ENCODE measurements at places on chromosomes 11 and 22.

GRCh38 chr22:39130152-39130704 lies 22.3 kb downstream of the CBX7 start:
- DNase-seq: no peak

DNA sequence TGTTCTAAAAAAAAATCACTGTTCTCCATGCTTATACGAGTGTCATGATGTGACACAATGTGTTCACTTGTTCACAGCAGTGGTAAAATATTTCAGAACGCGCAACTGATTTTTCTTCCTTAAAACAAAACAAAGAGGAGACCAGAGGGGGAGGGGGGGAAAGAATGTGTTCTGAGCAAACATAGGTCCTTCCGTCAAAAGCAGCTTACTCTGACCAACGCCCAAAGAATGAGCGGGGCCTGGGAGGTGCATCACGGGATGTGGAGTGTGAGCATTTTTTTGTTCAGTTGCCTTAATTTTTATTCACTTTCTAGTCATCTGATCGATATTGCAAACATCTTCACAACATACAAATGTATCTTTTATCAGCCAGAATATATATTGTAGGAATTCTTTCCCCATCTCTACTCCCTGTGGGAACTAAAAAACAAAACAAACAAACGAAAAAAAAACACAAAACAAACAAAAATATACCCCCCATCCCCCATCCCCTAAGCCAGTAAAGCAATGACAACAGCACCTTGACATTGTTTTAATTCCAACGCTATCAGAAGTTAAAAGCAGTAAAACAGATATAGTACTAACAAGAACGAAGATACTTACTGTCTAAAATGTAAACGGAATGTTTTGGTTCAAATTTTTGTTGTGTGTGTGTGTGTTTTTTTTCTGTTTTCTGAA lies 43.3 kb downstream of the BDNF start:
- no peak for DNase-seq

DNA sequence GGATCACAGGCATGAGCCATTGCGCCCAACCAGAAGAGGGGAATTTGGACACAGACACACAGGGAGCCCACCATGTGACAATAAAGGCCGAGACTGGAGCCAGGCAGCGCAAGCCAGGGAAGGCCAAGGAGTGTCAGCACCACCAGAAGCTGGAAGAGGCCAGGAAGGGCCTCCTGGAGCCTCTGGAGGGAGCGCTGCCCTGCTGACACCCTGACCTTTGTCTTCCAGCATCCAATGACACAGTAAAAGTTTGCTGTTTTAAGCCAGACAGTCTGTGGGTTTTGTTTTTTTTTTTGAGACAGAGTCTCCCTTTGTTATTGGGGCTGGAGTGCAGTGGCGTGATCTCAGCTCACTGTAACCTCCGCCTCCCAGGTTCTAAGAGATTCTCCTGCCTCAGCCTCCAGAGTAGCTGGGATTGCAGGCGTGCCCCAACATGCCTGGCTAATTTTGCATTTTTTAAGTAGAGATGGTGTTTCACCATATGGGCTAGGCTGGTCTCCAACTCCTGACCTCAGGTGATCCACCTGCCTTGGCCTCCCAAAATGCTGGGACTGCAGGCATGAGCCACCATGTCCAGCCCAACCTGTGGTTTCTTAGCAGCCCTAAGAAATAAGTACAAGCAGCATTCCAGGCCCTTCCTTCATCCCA lies 215.8 kb downstream of the CTTN start:
- DNase-seq: no peak

GRCh38 chr11:8230921-8231847 lies 32.5 kb downstream of the LMO1 start:
- DNase-seq: no peak

DNA sequence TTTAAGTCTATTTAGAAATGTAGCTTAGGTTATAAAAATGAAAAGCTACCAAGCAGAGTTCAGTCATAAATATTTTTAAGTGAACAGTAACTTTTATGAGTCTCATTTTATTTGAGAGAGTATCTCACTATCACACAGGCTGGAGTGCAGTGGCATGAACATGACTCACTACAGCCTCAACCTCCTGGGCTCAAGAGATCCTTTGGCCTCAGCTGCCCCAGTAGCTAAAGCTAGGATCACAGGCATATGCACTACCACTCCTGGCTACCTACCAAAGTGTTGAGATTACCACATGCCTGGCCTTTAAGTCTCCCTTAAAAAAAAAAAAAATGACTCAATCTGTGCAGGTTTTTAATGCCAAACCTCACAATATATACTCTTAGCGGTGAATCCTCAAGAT lies 34.7 kb upstream of the CLNS1A start:
- DNase-seq: peak; percentile 88

DNA sequence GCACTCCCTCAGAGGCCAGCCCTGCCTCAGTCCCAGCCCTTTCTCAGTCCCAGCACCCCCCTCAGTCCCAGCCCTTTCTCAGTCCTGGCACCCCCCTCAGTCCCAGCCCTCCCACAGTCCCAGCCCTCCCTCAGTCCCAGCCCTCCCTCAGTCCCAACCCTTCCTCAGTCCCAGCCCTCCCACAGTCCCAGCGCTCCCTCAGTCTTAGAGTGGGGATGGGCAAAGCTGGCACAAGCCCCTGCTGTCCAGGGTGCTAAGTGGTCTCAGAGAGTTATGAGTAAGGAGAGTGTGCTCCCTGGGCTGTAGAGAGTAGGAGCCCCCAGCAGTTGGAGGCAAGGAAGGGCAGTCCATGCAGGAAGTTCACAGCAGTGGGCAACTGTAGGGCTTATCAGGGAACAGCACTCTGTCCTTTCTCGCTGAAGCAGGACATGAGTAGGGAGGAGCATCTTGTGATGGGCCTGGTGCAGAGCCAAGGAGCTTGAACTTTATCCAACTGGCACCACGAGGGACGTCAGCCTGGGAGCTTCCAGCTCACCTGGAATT lies 51.4 kb upstream of the CRYBB3 start:
- DNase-seq: no peak

DNA sequence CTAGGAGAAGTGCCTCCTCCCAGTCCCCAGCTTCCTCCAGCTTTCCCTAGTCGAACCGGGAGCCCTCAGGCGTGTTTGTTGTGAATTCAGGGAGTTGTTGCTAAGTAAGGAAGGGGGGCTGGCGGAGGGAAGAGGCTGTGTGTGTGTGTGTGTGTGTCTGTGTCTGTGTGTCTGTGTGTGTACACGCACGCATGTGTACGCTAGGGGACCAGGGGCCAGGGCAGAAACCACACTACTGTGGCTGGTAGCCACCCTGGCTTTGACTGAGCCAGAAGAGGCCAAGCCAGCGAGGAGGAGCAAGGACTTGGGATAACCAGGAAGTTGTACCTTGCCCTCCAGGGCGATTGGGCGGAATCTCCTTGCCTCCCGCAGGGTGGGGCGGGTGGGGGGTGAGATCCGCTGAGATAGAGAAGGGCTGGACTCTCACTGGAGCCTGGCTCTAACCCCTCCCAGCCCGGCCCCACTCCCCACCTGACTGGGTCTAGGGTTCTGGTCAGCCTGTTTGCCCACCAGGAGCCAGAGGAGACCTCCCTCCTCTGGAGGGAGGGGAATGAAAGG lies 7.5 kb downstream of the BCL9L start:
- DNase-seq: peak; percentile 94

GRCh38 chr11:17753641-17754040 lies 19.1 kb downstream of the KCNC1 start:
- DNase-seq: no peak

DNA sequence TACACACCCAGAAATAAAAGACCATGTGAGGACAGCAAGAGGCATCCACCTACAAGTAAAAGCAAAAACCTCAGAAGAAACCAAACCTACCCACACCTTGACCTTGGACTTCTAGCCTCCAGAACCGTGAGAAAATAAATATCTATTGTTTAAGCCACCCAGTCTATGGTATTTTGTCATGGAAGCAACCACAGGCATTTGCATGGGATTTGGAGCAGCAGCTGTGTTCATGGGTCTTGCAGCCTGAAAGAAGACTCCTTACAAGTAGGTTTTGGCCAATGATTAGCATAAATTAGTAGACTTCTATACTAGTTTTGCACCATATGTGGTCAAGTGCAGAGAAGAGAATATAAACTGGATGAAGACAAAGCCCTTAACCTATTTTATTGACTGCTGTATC lies 27.9 kb downstream of the FSHB start:
- DNase-seq: no peak

DNA sequence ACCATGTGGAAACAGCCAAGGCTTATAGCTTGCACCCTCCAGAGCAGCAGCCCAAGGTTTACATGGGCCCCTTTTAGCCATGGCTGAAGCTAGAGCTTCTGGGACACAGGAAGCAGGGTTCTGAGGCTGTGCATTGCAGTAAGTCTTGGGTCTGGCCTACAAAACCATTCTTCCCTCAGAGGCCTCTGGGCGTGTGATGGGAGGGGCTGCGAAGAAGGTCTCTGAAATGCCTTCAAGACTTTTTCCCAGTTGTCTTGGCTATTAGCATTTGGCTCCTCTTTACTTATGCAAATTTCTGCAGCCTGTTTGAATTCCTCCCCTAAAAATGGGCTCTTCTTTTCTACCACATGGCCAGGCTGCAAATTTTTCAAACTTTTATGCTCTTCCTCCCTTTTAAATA lies 109.5 kb downstream of the BBOX1 start:
- no peak for DNase-seq

DNA sequence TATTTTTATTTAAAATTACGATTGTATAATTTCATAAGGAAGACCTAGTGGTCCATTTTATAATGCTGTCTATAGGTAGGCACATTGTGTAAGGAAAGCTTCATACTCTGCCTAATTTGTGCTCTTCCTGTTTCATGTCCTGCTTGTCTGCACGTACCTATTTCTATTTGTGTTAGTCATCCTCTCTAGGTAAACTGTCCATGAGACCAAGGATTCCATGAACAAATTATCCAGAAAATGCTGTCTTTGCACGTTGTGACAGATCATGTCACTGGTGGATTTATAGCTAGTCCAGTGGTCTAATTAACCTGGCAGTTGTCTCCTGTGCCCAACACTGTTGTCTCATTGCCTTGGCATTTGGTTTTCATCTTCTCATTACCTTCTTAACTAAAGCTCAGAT lies 44.7 kb downstream of the DNAJC24 start:
- no peak for DNase-seq

DNA sequence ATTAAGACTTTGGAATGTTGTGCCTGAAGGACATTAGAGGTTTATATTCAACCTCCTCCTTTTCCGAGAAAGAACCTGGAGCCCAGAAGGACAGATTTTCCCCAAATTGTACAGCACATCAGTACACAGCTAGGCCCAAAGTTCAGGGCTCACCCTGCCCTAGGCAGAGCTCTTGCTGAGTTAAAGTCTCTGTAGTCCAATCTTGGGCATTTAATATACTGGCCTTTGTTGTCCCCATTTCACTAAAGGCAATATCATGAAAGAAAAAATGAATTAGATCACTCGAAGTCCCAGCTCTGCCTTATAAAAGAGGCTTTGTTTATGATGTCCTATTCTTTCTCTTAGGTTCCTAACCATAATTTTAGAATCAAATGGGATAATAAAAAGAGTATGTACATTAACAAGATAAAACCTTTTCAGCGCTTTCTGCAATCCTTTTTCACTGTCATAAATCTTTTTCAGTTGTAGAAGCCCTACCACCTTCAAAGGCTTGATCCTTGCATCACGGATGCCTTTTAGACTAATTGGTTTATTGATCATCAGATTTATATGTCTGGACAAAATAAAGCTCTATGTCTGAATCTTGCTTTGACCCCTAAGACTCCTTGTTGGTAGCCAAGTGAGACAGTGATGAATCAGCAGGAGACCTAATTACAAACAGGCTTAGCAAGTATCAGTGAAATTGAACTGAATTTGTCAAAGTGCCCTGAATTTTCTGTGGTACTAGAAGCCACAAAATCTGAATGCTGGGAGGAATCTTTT lies 39.8 kb downstream of the RELT start:
- peak; percentile 21 for DNase-seq

- DNase-seq: no peak
Measured at GRCh38 chr11:61049063-61049377, 53.3 kb upstream of the CD5 start.

GRCh38 chr11:3867209-3868091 lies 12.0 kb downstream of the STIM1 start:
- no peak for DNase-seq

GRCh38 chr11:34358258-34358727 lies 483 bp upstream of the ABTB2 start:
- no peak for DNase-seq

DNA sequence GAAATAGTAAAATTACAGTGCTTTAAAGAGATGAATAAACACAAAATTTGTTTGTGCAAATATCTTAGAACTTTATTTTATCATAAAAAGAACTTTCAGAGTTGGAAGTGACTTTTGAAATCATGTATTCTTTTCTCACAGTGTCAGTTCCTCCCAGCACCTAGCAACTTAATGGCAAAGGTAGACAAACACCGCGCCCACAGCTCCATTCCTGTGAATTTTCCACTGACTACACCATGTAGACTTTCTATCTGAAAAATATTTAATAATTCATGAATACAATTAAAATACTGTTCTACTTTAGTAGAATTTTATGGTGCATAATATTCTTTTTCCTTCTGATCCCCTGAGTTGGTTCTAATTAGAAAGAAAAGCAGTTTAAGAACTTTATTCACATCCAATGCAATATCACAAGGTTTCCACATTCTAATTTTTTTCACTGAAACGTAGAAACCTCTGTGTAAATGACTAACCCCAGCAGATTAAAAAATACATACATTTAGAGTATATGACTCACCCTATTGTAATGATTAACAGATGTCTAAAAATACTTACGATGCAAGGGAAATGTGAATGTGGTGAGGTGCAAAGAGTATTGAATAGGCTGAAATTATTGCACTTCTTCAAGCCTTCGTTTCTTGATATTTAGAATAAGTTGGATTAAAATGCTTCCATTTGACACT lies 218.2 kb upstream of the CCDC179 start:
- peak; percentile 22 for DNase-seq

- no peak for DNase-seq
Measured at GRCh38 chr22:23205339-23206049, 25.2 kb downstream of the BCR start.

- DNase-seq: peak; percentile 50
Measured at GRCh38 chr11:88603091-88603867, 265.7 kb upstream of the CTSC start.

DNA sequence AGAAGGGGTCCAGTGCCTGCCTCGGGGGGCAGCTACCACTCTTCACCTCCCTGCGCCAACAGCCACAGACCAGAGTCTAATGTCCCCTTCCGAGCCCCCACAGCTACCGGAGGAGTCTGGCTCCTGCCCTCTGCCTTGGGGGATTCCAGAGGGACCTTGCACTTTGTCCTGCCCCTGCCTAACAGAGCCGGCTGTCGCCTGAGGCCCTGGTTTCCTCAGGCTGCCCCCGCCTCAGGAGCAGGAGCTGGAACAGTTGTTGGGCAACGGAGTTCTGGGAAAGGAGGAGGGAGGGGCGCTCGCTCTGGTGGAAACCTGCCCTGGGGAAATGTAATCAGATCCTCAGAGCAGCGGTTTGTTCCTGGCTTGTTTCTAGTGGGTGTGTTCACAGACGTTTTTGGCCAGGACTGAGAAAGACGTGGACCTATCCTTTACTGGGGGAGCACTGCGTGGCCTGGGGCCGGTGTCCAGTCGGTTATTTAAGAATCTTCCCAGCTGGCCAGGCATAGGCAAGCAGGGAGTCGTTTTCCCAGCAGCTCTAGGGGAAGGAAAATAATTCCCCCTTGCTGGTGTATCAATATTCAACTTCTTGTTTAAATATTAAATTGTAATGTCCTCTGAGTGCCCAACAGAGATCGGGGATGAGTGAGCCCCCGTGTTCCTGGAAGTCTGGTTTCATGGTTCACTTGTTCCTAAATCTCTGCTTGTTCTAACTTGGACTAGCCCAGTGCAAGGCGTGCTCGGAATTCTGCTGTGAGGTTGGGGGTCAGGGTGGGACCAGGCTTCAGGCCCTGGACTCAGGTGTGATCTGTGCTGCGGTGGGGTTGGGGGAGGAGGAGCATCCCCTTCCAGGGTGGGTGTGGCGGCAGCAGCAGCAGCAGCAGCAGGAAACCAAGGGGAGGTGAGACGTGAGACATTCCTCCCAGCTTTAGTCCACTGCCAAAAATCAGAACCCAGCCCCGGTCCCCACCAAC lies 32.1 kb downstream of the A4GALT start:
- peak; percentile 97 for DNase-seq

Data from fibroblast of the conjunctiva (primary cell).